Naive thymus-derived CD8-positive, alpha-beta T cell (primary cell): ENCODE measurements at places on chromosomes 1 and 21.

- no peak for DNase-seq
These were observed 2.7 kb downstream of the COL24A1 start for GRCh38 chr1:86153836-86154235.

GRCh38 chr1:228123505-228123904 is 14.4 kb upstream of the MRPL55 start:
- no peak for DNase-seq

GRCh38 chr1:182279724-182280503 is 111.7 kb downstream of the GLUL start:
- no peak for DNase-seq

DNA sequence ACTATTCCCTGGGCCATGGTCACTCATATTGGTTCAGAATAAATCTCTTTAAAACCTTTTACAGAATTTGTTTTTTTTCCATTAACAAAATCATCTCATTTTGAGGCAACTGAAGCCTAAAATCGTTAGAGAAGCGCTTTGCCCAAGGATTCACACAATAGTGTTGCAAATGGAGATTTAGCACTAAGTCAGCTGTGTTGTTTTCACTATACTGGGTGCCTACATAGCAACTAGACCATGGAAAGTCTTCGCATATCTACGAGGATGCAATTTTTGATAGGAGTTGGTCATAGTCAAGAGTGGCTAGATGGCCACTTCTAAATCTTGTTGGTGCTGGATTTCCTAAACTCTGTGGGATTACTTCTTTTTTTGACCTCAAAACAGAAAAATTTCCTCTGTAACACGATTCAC is 530 bp upstream of the TIPRL start:
- DNase-seq = no peak

DNA sequence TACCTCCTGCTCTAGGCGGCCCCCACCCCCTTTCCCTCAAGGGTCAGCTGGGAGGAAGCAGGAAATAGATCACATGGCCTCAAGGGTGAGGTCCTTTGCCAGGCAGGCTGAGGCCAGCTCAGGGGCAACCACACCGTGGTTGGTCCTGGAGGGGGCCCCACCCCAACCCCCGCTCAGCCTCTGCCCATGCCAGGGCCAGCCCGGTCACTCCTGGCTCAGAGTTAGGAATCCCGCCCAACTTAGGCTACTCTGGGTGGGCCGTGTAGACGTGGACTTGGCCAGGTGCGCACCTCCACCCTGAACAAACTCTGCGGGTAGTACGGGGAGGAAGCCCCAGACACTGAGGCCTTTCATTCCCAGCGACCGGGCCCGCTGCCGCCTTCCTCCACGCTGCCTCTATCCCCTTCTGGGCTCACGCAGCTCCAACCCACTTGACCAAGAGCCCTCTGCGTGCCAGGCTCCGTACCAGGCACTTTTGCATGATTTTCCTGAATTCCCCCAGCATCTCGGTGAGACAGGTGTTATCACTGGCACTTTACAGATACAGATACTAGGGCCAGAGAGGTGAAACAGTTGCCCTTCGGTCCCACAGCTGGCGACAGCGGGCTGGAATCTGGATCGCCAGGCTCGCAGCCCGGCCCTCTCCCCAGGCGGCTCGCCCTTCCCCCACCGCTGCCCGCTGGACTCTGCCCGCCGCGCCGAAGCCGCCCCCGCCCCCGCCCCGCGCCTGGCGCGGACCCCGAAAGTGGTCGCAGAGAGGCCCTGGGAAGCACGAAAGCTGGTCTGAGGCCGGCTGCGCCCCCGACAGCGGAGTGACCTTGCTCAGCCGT is 769 bp downstream of the GALE start:
- no peak for DNase-seq

- no peak for DNase-seq
These were observed 18.9 kb upstream of the CCT8 start for GRCh38 chr21:29092102-29092959.

- DNase-seq = no peak
These were observed 63.6 kb downstream of the CDK18 start for GRCh38 chr1:205568135-205568468.

- no peak for DNase-seq
These were observed 25.6 kb upstream of the KCNQ4 start for GRCh38 chr1:40758004-40758403.

GRCh38 chr1:77290576-77290975 is 8.8 kb downstream of the AK5 start:
- no peak for DNase-seq

GRCh38 chr1:218967836-218968235 is 205.8 kb upstream of the LYPLAL1 start:
- DNase-seq = no peak

DNA sequence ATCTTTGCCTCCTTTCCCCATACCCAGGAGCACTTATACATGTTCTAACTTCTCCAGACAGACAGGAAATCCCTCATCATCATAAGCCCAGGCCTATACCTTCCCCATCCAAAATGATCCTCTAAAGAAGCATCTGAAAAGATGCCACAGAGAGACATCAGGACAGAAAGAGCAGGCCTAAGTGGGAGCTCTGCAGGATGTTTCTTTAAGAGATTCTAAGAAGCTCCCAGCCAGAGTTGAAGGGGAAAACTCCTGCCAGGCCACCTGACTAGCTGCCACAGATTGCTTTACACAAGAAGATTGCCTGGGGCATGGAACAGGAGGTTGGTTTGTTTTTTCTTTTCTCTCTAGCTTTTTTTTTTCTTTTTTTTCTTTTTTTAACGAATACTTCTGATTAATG is 275.8 kb downstream of the VAV3 start:
- DNase-seq = no peak

- DNase-seq = no peak
These were observed 553.0 kb upstream of the ZP4 start for GRCh38 chr1:238443687-238444086.

DNA sequence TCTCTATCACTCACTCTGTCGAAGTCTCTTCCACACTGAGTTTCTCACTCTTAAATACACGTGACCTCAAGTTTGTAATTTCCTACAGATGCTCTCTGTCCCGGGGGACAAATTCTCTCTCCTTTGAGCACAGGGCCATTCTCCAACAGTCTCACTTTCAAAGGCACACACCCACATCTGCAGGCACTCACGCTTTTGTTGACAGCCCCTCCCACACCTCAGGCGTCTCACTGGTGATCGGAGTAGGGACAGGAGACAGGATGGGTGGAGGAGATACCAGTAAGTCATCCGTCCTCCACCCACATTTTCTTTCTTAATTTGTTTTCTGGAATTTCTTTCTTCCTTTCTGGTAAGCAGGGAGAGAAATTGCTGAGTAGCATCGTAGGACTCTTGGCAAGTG is 40.6 kb upstream of the GREM2 start:
- DNase-seq = no peak

DNA sequence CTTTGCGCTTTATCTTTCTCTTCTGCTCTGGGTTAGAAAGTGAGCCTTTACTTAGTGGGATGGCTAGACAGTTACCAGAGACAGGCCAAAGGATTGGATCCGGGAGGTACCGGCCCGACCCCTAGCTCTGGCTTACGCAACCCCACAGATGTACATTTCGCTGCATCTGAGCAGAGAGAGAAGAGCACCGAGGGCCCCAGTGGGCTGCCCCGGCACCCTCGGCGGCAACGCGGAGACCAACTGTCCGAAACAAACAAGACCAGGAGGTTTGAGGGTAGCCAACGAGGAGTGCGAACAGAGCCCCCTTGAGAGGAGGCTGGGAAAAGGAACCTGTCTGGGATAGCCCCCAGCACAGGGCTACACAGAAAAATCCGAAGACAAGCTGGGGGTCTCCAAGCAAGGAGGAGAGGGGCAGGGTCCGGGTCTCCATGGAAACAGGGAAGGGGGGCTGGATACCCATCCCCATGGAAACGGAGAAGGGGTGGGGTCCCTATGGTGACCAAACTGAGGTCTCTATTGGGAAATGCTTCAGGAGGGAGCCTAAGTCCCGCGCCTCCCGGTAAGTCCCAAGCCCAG is 373 bp downstream of the MTF1 start:
- peak; percentile 19 for DNase-seq

- DNase-seq = no peak
These were observed 106.3 kb downstream of the PAX7 start for GRCh38 chr1:18736958-18737357.

GRCh38 chr1:247281001-247281574 is 25.2 kb downstream of the VN1R5 start:
- DNase-seq = no peak

- DNase-seq = no peak
These were observed 144.0 kb upstream of the ZRANB2 start for GRCh38 chr1:71224741-71225377.

DNA sequence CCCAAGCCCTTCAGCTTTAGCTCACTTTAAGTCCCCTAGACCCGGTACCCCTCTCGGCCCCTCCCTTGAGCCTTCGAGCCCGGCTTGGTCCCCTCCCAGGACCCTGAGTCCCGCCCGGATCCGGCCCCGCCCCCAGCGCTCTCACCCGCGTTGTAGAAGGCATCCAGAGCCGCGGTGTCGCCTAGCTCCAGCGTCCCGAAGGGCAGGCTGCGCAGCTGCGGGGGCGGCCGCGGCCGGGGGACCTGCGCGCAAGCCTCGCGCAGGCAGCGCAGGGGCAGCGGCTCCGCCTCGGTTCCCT is 699 bp downstream of the MAP3K6 start:
- peak; percentile 41 for DNase-seq

- no peak for DNase-seq
These were observed 1760.3 kb downstream of the NCAM2 start for GRCh38 chr21:22758478-22758877.

DNA sequence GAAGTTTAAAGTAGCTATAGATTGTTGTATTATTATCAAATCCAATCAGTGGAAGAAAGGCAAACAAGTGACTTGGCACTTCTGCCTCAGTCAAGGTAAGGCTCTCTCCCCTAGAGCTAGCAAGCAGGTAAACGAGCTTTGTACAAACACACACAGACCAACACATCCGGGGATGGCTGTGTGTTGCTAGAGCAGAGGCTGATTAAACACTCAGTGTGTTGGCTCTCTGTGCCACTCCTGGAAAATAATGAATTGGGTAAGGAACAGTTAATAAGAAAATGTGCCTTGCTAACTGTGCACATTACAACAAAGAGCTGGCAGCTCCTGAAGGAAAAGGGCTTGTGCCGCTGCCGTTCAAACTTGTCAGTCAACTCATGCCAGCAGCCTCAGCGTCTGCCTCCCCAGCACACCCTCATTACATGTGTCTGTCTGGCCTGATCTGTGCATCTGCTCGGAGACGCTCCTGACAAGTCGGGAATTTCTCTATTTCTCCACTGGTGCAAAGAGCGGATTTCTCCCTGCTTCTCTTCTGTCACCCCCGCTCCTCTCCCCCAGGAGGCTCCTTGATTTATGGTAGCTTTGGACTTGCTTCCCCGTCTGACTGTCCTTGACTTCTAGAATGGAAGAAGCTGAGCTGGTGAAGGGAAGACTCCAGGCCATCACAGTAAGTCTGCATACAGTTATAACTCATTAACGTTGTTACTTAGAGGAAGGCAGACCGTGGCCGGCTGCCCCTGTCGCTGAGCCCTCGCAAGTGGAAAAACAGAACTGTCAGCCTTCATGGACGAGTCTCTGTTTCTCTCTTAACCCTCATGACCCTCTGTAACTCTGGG is at the start of gene PALMD:
PALMD (plus strand) TSS at position 415 of the 833 bp plus-strand sequence; CDS start at position 620, 205 bp downstream.
- DNase-seq = no peak

DNA sequence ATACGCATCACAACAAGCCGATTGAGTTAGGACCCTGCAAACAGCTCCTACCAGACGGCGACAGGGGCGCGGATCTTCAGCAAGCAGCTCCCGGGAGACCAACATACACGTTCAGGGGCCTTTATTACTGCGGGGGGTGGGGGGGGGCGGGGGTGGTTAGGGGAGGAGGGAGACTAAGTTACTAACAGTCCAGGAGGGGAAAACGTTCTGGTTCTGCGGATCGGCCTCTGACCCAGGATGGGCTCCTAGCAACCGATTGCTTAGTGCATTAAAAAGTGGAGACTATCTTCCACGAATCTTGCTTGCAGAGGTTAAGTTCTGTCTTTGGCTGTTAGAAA is 162.0 kb downstream of the RUNX1 start:
- no peak for DNase-seq

DNA sequence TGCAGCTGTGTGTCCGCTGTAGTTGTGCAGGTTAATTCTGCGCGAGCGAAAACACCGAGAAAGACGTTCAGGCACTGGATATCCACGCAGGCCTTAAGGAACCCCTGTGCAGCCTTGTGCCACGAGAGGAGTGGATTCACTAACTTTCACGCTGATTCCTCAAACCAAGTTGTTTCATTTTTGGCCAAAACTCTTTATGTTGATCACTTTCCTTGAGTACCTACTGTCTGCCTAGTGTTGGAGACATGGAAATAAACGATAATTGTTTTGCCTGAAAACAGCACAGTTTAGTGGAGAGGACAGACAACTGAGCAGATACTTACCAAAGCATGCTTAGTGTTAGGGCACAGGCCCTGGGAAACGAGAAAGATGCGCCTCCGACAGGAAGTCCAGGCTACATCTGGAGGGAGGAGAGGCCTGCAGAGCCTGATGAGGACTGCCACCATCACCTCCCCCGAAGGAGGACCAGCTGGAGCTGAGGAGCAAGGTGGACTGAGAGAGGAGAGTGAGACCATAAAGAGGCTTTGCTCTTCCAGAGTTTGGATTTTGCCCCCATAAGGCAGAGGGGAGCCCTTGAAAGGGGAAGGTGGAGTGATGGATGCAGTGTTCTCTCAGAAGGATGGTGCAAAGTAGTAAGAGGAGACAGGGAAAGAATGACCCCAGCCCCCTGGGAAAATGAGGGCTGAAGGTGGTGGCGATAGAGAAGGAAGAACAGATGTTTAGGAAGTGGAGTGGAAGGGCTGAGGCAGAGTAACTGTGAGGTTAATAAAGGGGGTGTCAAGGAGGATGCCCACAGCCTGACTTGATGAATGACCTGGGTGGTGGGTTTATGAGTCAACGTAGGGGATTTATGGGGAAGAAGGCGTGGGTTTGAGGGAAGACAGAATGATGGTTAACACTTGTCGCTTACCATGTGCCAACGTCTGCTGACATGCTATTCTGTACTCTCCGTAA is 956 bp upstream of the SCAF4 start:
- DNase-seq = no peak

- no peak for DNase-seq
These were observed 8.5 kb downstream of the HLX start for GRCh38 chr1:220887520-220888416.

DNA sequence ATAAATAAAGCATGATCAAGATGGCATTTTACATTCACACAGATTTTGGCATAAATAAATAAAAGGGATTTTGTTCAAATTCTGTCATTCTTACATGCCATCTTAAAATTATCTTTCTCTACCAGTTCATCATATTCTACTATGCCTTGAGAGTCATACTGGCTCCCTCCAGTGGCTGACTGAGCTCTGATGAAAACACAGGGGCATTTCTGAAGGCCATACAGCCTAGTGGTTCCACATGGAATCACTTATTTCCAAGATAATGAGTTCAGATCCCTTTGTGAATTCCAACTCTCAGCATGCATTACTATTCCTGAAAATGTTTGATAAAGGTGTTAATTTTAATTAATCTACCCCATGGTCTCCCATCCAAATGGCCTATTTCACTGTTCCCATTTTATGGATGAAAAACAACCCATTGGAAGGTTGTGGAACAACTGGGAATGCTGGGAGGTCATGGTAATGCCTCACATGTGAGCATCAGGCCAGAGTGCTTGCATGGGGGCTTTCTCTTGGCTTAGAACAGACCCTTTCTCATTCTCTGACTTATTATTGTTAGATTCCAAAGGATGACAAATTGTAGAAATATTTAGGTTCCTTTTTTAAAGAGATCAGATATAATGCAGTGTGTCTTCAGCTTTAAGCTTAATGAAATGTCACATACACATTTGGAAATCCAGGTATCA is 622.4 kb upstream of the PKN2 start:
- no peak for DNase-seq
